Activated naive CD8-positive, alpha-beta T cell treated with anti-CD3 and anti-CD28 coated beads, Interleukin-2, amount 10 ng/mL, durations not matched to agents 7 days and 5 days (primary cell): ENCODE measurements at places on chromosomes 3 and 15. TPM values are rescaled to one million over a fixed set of nuclear protein-coding genes. Genes with fewer than 3 reads are reported as not detected.

FAM227B gene
- 6.6 TPM for total RNA-seq

- no peaks in the 10 kb centered on the region for H3K4me1 ChIP-seq
- H3K27ac ChIP-seq, result no peak overlapping the region
- H3K27me3 ChIP-seq, result peaks cover 3% of the 10 kb centered on the region
- no peak overlapping the region for H3K4me3 ChIP-seq
- no peak for DNase-seq
Measured at GRCh38 chr3:120634539-120634938, 38.4 kb downstream of the NDUFB4 start.

GOLGA6A gene
- 0.40 TPM for total RNA-seq

DNA sequence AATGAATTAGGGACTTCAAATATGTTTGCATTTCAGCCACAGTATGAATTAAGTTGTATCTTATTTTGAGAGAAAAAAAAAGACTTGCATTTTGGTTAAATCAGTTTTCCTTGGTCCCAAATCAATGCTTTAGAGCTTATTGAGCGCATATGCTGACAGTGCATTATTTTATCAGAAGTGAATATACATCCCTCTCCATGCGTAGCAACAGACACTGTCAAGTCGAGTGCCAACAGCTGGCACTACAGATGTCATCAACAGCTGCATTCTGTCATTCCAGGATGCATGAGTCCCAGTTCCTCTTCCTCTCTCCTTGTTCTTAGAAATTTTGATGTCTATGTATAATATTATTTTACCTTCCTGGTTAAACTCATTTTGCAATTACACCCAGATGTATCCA is 156.1 kb upstream of the FOXB1 start:
- H3K27ac ChIP-seq, result no peak overlapping the region
- H3K4me1 ChIP-seq, result no peaks in the 10 kb centered on the region
- H3K4me3 ChIP-seq, result no peak overlapping the region
- DNase-seq, result no peak
- peaks cover 4% of the 10 kb centered on the region for H3K27me3 ChIP-seq
- no peaks in the 10 kb centered on the region for H3K36me3 ChIP-seq

DNA sequence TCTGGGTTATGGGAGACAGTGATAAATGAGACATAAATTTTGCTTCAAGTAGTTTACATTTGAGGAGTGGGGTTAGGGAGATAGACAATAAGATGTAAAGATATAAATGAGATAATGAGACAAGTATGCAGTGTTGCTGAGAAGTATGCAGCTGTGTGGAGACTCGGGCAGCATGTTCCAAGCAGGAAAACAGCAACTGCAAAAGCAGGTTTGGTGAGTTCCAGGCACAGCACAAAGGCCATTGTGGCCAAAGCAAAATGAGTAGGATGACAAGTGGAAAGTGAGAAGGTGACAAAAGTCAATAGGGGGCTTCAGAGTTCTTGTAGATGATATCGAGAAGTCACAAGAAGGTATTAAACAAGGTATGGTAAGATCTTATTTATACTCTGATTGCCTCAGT is 259.1 kb upstream of the PEX5L start:
- H3K27me3 ChIP-seq, result no peaks in the 10 kb centered on the region
- no peak overlapping the region for H3K4me3 ChIP-seq
- no peaks in the 10 kb centered on the region for H3K36me3 ChIP-seq
- no peaks in the 10 kb centered on the region for H3K4me1 ChIP-seq
- no peak for DNase-seq
- H3K27ac ChIP-seq, result no peak overlapping the region

DNA sequence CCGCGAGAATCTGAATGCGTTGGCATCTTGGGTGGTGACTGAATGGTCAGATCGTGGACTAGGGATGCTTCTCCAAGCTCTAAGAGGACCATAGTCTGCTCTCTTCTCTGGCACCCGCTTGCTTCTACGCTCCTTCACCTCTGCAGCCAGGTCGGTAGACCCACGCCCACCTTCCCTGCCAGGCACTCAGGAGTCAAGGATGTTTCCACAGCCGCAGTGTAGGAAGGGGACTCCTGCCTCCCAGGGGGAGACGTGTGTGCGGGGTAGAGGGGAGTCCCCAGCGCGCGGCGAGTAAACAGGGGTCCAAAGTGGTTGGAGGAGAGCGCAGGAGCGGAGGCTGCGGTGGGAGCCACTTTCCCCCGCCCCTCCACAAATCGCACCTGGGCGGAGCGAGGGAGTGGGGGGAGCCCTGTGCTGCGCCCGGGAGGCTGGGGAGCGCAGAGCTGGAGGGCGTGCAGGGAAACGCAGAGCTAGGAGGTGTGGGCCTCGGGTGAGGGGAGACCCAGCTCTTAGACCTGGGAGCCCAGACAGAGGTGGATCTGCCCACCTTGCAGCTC is 1.7 kb downstream of the LRRC3B start:
- no peaks in the 10 kb centered on the region for H3K36me3 ChIP-seq
- H3K4me3 ChIP-seq, result no peak overlapping the region
- H3K27me3 ChIP-seq, result peaks cover 37% of the 10 kb centered on the region
- peaks cover 2% of the 10 kb centered on the region for H3K4me1 ChIP-seq

MORC1 gene
- total RNA-seq, result not detected

GRCh38 chr15:60095711-60096110 is 91.6 kb downstream of the FOXB1 start:
- no peak for DNase-seq
- H3K27me3 ChIP-seq, result peaks cover 26% of the 10 kb centered on the region
- H3K27ac ChIP-seq, result no peak overlapping the region
- peaks cover 6% of the 10 kb centered on the region for H3K4me1 ChIP-seq

DNA sequence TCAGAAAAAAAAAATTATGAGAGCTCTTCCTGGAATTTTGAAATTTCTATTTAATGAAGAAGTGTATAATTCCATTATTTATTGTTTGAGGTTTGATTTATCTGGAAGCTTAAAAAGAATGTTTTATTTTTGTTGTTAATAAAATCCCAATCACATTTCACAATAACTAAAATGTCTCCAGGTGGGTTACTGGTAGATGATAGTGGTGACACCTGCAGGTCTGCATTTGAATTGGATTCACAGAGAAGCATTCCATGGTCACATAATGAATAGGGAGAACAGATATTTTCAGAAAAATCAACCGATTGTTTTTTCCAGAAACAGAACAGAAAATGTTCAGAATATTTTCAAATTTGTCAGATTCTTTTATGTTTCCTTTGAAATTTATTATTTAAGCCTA is 48.3 kb downstream of the ASB7 start:
- no peaks in the 10 kb centered on the region for H3K4me1 ChIP-seq
- no peak overlapping the region for H3K4me3 ChIP-seq
- no peak for DNase-seq
- H3K27me3 ChIP-seq, result no peaks in the 10 kb centered on the region

GJD2 gene
- not detected for total RNA-seq

DNA sequence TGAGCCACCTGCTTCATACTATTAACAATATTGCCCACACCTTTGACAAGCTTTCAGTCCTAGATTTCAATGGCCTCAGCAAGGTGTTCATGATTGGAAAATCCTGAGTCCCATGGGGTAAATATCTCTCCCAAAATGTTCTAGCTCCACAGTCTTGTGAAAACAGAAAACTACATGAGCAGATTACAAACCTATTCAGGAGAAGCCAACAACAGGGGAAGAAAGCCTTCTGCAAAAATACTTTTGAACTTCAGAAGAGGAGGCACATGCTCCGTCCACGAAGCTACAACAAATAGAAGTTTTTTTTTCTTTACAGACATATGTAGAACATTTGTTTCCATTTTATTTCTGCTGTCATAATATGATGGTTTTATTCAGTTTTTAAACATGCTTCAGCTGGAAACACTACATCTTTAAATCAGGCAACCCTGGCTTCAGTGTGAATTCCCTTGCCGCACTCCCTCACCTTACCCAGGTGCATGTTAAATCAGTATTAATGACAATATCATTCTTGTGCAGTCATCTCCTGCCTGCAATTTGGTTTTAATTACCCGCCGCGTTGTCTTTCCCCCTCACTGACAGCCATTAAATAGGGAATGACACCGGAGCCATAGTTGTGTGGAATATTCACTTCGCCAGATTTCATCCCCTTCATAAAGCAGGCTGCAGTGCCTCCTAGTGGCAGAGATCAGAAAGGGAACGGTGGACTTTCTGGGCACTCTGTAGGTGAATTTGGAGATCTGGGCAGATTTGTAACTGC is 725.5 kb upstream of the ARRDC4 start:
- H3K4me1 ChIP-seq, result no peaks in the 10 kb centered on the region
- no peak overlapping the region for H3K27ac ChIP-seq
- H3K36me3 ChIP-seq, result no peaks in the 10 kb centered on the region
- no peaks in the 10 kb centered on the region for H3K27me3 ChIP-seq
- no peak overlapping the region for H3K4me3 ChIP-seq

IGF1R gene
- 23.4 TPM for total RNA-seq

DNA sequence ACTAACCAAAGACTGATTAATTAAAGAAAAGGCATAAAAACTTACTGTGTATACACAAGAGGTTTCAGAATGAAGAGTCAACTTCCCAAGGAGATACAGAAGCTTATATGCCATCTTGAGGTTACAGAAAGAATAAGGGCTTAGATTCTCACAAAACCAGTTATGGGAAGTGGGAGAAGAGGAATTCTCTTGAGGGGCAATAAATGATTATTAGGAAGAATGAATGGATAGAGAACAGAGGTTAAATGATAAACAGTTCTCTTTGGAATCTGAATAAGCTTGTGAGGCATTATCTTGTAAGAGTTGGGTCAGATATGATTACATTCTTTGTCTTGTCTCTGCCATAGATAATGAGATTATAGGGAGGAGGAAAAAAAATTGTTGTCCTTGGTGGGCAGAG is 126.7 kb upstream of the SPATA16 start:
- no peaks in the 10 kb centered on the region for H3K36me3 ChIP-seq
- H3K4me3 ChIP-seq, result no peak overlapping the region
- no peaks in the 10 kb centered on the region for H3K27me3 ChIP-seq
- no peaks in the 10 kb centered on the region for H3K4me1 ChIP-seq
- no peak for DNase-seq

ABHD17C gene
- total RNA-seq, result 1.6 TPM

GRCh38 chr15:36284911-36285310 is 294.5 kb upstream of the CDIN1 start:
- H3K4me3 ChIP-seq, result no peak overlapping the region
- DNase-seq, result no peak
- H3K27me3 ChIP-seq, result no peaks in the 10 kb centered on the region
- H3K36me3 ChIP-seq, result no peaks in the 10 kb centered on the region

ANKRD63 gene
- total RNA-seq, result not detected

DNA sequence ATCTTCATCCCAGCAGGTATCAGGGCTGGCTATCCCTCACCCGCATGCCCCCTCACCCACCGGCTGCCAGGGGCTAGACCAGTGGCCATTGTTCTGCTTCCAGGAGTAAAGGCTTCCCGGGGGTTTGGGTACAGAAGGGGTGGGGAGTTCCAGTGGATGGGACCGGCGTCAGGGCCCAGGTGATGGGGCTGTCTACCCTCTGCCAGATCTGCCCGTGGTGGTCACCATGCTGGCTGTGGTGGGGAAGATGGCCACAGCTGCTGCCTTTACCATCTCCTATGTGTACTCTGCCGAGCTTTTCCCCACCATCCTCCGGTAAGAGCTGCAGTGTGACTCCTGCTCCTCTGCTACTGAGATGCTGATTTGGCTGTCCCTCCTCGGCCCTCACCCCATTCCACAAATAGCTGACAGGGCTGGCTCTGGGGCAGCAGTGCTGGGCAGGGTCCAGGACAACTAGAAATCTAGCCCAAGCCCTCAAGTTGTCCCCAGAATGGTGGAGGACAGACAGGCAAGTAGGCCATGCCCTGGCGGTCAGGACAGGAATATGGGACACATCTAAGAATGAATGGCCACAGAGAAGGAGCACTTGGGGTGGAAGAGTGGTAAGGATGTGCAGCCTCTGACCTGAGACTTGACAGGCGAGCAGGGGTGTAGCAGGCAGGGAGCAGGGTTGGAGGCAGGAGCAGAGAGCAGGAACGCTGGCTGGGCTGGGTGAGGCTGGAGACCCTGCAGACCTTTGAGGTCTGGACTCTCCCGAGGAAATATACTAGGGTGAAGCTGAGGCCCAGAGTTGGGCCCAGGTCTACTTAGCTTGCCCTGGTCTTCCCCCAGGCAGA is 5.8 kb upstream of the SLC22A14 start:
- H3K4me1 ChIP-seq, result no peaks in the 10 kb centered on the region
- no peaks in the 10 kb centered on the region for H3K36me3 ChIP-seq
- H3K27ac ChIP-seq, result no peak overlapping the region
- H3K27me3 ChIP-seq, result no peaks in the 10 kb centered on the region

- H3K36me3 ChIP-seq, result peaks cover 7% of the 10 kb centered on the region
- H3K4me3 ChIP-seq, result no peak overlapping the region
- H3K4me1 ChIP-seq, result peaks cover 12% of the 10 kb centered on the region
- H3K27me3 ChIP-seq, result no peaks in the 10 kb centered on the region
Measured at GRCh38 chr3:138817695-138818094, 17.0 kb downstream of the PIK3CB start.
